ENCODE measurements at places on chromosomes 6 and 20.

DNA sequence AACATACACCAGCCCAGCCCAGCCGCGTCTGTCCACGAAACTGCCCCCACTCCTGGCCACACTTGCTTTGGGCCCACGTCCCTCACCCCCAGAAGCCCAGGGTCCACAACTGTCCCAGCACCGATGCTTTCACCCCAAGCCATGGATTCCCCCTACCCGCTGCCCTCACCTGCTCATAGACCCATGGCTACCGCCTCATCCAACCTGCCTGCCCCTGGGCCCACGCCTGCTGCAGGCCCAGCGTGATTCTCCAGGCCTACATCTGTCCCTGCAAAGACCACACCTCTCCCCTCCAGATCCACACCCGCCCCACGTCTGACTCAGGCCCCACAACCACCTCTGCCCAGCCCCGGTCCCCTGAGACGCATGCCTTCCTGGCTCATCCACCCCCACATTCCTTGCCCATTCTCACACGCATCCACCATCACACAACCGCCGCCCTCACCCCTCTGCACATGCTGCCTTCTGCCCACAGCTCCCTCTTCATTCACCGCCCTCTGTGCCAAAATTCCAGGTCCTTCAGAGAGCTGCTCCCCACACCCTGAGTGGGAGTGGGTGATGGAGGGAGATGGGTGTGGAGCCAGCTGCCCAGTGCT is 86.7 kb downstream of the GRM4 start:
- DNase-seq: no peak

GRCh38 chr20:62707276-62707920 is 1.2 kb upstream of the NTSR1 start:
- no peak for DNase-seq

GRCh38 chr20:14922503-14923267 is 585.3 kb upstream of the FLRT3 start:
- no peak for DNase-seq

GRCh38 chr6:64301307-64302236 is 666.0 kb downstream of the PHF3 start:
- DNase-seq: no peak

GRCh38 chr6:89542866-89543265 is 95.7 kb downstream of the LYRM2 start:
- DNase-seq: no peak

GRCh38 chr20:57679113-57679512 is 30.7 kb downstream of the PMEPA1 start:
- DNase-seq: no peak

GRCh38 chr6:123448306-123448884 is 188.4 kb downstream of the TRDN start:
- DNase-seq: no peak

GRCh38 chr6:52546678-52547077 is 30.2 kb downstream of the TRAM2 start:
- no peak for DNase-seq

GRCh38 chr6:72969666-72970065 is 255.6 kb downstream of the KHDC1L start:
- DNase-seq: no peak

GRCh38 chr6:168880271-168880670 is 373.4 kb downstream of the THBS2 start:
- DNase-seq: no peak

GRCh38 chr6:16413399-16413798 is 175.0 kb downstream of the GMPR start:
- DNase-seq: no peak

GRCh38 chr6:108993876-108994275 is 100.8 kb downstream of the SESN1 start:
- no peak for DNase-seq

- DNase-seq: no peak
Measured at GRCh38 chr6:15763837-15764236, 101.0 kb upstream of the DTNBP1 start.

All from femur (tissue), 1 donor.